Esophagus muscularis mucosa (tissue), 4 donors: ENCODE measurements at places on chromosomes 2 and 18. TPM values are rescaled to one million over a fixed set of nuclear protein-coding genes. Genes with fewer than 3 reads are reported as not detected.

- no peak for DNase-seq
These were observed 41.6 kb downstream of the RBBP8 start for GRCh38 chr18:22974707-22975106.

GRCh38 chr2:108492364-108492763 lies 41.9 kb upstream of the LIMS1 start:
- no peak for DNase-seq

DNA sequence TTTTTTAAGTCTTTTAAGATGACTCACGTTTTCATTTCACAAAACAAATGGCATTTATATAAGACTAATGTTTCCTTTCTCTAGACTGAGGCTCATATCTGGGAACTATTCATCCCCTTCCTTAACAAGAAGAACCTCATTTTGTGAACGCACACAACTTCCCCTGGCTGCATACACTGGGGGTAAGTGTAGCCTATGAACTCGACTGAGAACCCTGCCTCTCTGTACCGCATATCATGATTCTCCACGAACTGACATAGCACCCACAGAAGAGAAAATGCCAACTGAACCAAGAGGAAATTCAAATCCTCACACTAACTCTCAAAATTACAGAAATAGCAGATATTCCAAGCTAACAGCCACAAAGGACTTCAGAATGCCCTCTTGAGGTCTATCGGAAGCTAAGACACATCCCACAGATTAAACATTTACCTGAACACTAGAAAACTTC lies 236.7 kb downstream of the TCF4 start:
- DNase-seq: no peak

GRCh38 chr2:217027414-217027813 lies 167.6 kb upstream of the TNP1 start:
- DNase-seq: no peak

DNA sequence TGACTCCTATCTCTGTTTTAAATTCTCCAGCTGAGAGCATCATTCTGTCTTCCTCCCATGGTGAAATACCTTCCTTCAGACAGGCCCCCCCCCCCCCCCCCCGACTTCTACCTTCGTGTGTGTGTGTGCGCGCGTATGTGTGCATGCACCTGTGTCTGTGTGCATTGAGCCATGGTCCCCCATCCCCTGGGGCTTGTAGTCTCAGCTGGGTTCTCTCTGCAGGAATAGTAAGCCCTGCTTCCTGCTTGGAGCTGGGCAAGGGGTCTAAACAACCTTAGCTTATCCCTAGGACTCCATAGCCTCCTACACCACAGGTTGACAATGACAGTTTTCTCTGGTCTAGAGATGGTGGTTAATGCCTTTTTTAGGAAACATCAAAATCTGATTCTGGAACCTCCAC lies 427.5 kb upstream of the KLHL29 start:
- DNase-seq: no peak

Gene TUBA4A
- 132 TPM for total RNA-seq

- no peak for DNase-seq
These were observed 16.3 kb downstream of the ACKR3 start for GRCh38 chr2:236585966-236586365.

GRCh38 chr2:223576873-223577272 lies 25.3 kb downstream of the SCG2 start:
- DNase-seq: no peak
